NCI-H526 treated with DMSO at 0.1 percent for 48 hours (cell line): ENCODE measurements at places on chromosomes 7 and 10.

GRCh38 chr10:78532480-78533042, 498.9 kb downstream of the RPS24 start:
- DNase-seq = no peak

- DNase-seq = no peak
Measured at GRCh38 chr7:155797262-155798250, 14.7 kb downstream of the SHH start.

- peak; percentile 60 for DNase-seq
Measured at GRCh38 chr10:125064681-125065492, 95.5 kb downstream of the CTBP2 start.

DNA sequence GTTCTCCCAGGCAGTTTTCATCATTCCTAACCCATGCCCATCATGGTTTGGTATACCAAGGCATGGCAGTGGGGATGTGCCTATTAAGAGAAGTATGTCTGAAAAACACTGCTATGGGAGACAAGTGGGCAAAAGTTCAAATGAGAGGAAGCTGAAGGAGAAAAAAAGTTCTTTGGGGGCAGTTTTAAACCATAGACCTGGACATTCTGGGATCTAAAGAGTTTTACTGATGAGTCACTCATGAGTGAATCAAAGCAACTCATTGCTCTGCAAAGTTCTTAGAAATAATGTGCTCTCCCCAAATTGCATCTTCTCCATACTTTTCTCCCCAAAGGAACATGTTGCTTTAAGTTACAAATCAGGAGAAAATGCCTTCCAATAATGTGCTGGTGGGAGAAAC, 256.9 kb upstream of the MTPN start:
- no peak for DNase-seq

- DNase-seq = peak; percentile 61
Measured at GRCh38 chr10:21526188-21526859, 842 bp upstream of the SKIDA1 start.
